ENCODE measurements at places on chromosomes 4 and X.

GRCh38 chr4:55132775-55133174 is 7.4 kb upstream of the KDR start:
- no peak for DNase-seq

- DNase-seq, result no peak
Measured at GRCh38 chr4:101993002-101993841, 202.7 kb downstream of the BANK1 start.

DNA sequence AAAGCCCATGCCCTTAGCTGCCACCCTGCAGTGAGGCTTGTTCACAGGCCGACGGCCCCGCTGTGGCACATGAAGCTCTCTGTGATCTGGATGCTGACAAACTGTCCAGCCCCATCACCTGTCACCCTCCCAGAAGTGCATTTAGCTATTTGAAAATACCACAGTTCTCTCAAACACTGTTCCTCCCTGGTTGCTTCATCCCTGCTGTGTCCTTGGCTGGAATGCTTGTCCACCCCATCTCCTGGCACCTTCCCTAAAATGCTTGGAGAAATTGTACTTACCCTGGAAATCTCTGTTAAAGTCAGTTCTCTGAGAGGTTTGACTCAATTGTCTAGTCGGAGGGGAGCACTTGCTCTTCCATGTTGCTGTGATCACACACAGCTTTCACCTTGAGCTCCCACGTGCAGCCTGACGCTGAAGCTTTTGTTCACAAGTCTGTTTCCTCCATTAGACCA is 10.1 kb downstream of the SYNPO2 start:
- no peak for DNase-seq

- DNase-seq, result no peak
Measured at GRCh38 chr4:117137145-117137544, 51.8 kb upstream of the TRAM1L1 start.

GRCh38 chrX:134599184-134599914 is 58.9 kb downstream of the PLAC1 start:
- peak; percentile 32 for DNase-seq

DNA sequence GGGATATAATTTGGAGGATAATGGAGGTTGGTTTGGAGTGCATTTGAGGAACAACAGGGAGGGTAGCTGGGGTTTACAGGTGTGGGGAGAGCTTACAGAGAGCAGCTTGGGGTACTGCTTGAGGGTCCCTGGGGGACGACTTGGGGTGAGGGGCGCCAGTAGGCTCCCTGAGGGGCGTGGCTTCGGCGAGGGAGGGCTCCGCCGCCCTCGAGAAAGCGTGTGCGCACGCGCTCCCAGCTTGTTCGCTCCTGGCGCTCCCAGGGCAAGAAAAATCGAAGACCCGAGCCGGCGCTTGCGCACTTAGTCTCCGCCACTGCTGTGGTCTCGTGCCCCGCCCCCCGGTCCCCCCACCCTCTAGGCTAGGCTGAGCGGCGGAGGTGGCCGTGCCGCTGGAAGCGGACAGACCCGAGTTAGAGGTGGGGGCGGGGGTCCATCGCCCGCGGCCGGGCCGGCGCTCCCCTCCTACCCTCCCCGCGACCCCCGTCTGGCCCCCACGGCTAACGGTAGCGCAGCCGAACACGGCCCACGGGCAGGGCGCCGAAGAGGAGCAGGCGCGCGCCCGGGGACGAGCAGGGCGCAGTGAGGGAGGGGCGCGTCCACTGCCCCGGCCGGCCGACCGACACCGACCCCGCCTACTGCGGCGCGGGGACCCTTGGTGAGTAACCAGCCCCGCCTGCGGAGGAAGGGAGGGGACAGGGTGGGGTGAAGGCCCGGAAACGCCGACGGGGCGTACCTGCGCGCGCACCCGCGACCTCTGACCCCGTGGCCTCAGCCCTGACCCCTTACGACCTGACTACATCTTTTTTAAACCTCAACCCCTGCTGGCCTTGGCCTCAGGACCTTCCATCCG is 5.4 kb upstream of the CCDC120 start:
- peak; percentile 26 for DNase-seq

- no peak for DNase-seq
Measured at GRCh38 chrX:17521871-17522693, 147.1 kb downstream of the NHS start.

DNA sequence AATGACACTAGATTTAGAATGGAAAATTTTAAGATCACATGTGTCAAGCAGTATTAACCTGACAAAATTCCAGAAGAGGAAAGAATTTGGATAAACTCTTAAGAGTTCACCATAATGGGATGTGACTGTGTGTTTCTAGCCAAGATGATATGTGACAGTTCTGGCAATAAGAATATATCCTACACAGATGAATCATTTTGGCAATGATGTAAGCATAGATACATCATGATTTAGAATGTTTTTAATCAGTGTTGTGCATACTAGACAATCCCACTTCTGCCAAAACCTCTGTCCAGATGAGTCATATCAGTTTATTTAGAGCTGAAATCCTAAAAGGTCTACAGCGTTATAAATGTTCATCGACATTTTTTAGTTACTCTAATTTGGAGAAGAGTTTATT is 48.8 kb downstream of the PTCHD1 start:
- no peak for DNase-seq

DNA sequence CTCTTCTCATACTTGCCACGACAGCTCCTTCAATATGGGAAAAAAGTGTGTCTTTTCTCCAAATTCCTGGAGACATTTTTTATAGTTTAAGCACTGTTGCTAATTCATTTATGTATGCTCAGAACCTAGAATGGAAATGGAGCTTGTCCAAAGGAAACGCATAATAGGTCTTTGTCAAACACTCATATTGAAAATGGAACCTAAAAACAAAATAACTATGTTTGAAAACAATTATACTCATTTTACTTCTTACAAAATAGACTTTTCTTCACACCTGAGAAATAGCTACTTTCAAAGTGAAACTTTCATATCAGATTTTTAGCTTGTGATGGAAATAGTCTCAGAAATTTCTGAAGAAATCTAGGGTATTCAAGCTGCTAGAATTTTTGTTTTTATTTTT is 529.7 kb upstream of the BOD1L1 start:
- no peak for DNase-seq

GRCh38 chrX:18465051-18465450 is 39.6 kb downstream of the CDKL5 start:
- no peak for DNase-seq

DNA sequence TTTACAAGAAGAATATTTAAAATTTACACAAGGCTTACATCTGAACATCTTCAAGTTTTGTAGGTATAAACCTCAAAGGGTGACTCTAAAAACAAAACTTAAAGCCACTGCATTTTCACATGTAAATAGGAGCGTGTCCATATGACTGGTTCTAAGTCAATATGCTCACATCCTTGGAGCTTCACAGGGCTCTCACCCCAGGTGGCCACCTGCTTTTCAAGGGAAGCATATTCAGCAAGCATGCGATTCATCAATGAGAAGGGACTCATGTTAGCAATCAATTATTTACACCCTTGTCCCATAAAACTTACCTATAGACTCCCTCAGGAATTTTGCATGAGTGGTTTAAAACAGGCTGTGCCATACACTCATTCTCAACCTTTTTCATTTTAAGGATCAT is 17.8 kb upstream of the KLHL34 start:
- no peak for DNase-seq

GRCh38 chr4:98626350-98626749 is 32.1 kb downstream of the TSPAN5 start:
- no peak for DNase-seq

DNA sequence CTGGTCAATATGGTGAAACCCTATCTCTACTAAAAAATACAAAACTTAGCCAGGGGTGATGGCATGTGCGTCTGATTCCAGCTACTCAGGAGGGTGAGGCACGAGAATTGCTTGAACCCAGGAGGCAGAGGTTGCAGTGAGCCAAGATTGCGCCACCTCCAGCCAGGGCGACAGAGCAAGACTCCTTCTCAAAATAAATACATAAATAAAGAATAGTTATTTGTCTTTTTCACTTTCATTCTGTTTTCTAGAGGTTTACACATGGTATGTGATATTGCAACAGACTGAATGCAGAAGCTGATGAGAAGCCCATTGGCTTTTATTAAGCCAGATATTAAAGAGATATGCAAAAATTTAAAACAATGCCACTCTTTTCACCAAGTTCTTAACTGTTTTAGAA is 8.2 kb downstream of the KLHL15 start:
- DNase-seq, result no peak

GRCh38 chr4:75371915-75372314 is 142.3 kb downstream of the RCHY1 start:
- DNase-seq, result no peak

GRCh38 chr4:150337734-150338133 is 244.2 kb upstream of the MAB21L2 start:
- no peak for DNase-seq

- DNase-seq, result no peak
Measured at GRCh38 chrX:109372291-109372690, 109.6 kb downstream of the GUCY2F start.

DNA sequence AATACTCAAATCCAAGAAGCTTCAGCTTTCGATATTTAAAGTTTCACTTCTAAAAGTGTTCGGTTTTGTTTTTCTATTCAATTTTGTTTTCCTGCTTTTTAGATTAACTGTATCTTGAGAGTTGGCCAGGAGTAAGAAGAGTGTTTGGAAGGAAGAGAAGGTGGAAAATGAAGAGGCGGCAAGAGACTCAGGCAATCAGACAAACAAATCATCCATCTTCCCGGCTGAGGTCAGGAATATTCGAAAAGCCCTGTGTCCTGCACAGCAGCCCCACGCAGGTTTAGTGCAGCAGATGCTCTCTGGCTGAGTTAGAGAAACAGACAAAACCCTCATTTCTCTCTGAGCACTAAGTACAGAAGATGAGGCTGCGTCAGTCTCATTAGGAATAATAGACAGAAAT is 330.3 kb upstream of the NOCT start:
- no peak for DNase-seq

DNA sequence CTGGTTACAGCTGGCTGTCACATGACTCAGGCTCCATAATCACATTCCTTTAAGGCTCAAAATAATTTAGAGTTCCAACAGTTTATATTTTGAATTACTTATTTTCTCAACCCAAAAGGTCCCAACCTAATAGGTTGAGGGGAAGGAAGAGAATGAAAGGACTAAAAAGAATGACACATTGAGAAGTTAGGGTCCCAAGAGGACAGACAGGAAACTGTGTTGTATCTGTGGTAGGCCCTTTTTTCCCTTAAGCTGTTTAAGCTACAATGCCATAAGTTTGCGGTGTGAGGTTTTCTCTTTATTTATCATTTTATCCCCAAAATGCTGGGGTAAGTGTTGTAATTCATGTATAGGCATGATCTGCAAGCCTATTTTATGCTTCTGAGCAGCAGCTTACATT is 290.2 kb downstream of the ZNF674 start:
- no peak for DNase-seq

DNA sequence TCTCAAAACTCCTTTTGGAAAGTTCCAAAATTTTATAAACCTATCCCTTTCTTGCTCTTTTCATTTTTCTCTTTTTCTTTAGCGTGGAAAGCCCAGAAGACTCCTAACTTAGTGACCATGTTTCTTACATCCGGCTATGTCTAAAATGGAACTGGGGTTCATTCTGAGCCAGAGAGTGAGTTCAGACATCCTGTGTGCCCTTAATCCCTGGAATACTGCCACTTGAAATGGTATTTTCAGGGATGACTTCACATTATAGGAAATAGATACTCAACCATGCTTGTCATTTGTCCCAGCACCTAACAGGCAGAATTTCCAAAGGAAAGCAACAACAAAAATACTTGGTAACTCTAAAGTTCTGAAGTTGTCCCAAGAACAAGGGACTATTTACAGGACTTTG is 379.6 kb downstream of the ARHGAP24 start:
- DNase-seq, result no peak

- no peak for DNase-seq
Measured at GRCh38 chr4:150342945-150343344, 239.0 kb upstream of the MAB21L2 start.

GRCh38 chrX:11329021-11329420 is 35.8 kb downstream of the AMELX start:
- DNase-seq, result no peak

DNA sequence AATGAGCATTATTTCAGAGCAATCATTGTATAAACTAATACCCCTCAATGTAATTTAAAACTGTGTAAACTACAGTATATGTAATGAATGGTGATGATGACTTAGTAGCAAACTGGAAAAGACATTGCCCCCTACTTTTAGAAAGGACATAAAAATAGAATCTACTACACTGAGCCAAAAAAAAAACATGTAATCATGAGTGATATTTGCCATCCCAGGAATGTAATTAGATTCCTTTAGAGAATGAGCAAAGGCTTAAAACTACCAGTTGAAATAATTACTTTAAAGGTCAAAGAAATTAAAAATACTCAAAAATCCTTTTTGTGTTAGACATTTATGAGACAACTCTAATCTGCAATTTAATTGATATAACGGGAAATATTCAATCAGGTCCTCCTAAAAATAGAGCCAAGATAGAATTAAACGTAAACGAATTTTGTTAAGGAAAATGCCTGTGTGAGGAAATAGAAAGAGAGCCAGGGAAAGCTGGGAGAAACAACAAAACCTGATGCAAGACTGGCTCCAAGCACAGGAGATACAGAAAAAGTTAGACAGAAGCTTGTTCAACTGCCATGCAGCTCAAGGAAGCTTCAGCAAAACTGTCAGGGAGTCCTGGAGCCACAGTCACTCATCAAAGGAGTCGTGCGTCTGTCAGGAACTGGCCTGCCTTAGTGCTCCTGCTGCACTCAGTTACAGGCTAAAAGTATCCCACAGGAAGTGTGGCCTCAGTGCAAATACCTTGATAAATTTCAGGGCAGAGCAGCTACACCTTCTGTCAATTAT is 655.7 kb upstream of the INTU start:
- DNase-seq, result no peak

GRCh38 chr4:57194068-57194611 is 84.0 kb upstream of the IGFBP7 start:
- DNase-seq, result no peak

- DNase-seq, result no peak
Measured at GRCh38 chr4:99624141-99624719, 33.4 kb downstream of the C4orf54 start.

- DNase-seq, result no peak
Measured at GRCh38 chr4:68410643-68411042, 36.6 kb upstream of the TMPRSS11E start.

DNA sequence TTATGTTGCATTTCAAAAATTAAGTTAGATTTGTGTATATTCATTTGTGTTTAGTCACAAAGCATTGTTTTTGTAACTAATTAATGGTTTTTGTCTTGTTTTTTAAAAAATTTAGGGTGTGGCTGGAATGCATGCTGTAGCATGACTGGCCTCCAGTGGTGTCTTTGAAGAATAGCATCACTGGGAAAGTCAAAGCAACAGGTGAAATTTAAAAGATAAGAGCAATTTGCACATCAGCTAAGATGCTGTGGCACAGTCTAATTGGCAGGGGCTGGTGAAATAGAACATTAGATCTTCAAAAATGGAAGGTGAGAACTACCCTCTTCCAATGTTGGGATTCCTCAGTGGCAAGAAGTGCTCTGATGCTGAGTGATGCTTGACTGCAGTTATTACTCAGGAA is 45.3 kb downstream of the ANK2 start:
- no peak for DNase-seq

- no peak for DNase-seq
Measured at GRCh38 chr4:43822621-43823020, 626.0 kb downstream of the KCTD8 start.

GRCh38 chr4:163762741-163763140 is 268.3 kb downstream of the TMA16 start:
- DNase-seq, result no peak
